NCI-H2081 treated with DMSO at 0.1 percent for 48 hours (cell line): ENCODE measurements at places on chromosomes 1 and 21.

GRCh38 chr1:159959451-159959850, 5.4 kb upstream of the SLAMF9 start:
- no peak for DNase-seq

GRCh38 chr1:240732390-240732789, 120.4 kb upstream of the GREM2 start:
- DNase-seq, result peak; percentile 68

DNA sequence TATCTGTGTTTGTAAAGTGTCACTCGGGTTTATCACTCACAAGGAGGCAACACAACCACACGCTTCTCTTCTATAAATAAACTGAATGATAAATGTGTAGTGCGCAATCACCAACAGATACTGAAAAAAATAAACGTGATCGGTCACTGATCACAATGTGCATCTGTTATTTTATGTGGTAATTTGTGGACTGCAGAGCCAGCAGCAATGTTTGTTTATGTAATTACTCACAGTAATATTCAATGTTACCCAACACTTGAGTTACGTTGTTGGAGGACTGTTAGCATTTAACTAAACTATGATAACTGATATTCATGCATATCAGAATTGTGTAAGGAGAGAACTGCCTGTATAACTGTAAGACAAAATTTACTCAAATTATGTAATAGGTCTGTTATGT, 129.6 kb downstream of the USH2A start:
- no peak for DNase-seq

DNA sequence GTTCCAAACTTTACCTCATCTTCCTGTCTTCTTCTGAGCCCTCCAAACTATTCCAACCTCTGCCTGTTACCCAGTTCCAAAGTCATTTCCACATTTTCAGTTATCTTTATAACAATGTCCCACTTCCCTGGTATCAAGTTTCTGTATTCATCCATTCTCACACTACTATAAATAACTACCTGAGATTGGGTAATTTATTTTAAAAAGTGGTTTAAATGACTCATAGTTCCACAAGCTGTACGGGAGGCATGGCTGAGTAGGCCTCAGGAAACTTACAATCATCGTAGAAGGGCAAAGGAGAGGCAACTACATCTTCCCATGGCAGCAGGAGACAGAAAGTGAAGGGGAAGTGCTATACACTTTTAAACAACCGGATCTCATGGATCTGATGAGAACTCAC, 428.5 kb upstream of the RGS18 start:
- DNase-seq, result no peak

- no peak for DNase-seq
These were observed 166.3 kb downstream of the DUSP10 start for GRCh38 chr1:221575605-221576004.

- no peak for DNase-seq
These were observed 21.9 kb upstream of the TRIM67 start for GRCh38 chr1:231139659-231140654.

- DNase-seq, result no peak
These were observed 104.2 kb upstream of the GADD45A start for GRCh38 chr1:67580691-67581403.

GRCh38 chr1:43841321-43842174, 92.1 kb upstream of the ARTN start:
- no peak for DNase-seq

GRCh38 chr1:17371896-17372295, at the start of gene PADI6:
Gene PADI6 (plus strand): TSS chr1:17372196. CDS start chr1:17372246, 50 bp downstream.
- no peak for DNase-seq

DNA sequence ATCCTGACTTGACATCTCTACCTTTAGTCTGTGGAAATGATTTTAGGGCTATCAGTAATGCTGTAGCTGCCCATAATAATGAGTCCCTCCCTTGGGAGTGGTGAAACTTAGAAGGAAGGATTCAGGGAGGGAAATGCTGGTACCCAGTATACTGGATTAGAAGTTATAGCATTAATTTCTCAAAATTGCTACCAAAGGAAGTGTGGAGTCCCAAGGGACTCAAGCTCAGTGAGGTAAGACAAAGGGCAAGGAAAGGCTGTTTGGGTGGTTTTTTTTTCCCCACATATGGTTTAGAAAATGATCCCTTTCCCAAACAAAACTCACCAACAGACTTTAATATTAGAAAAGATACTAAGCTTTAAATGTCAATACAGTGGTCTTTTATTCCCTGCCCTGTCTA, 99.9 kb downstream of the CD247 start:
- no peak for DNase-seq
